ENCODE measurements at places on chromosomes 11 and 22.

- no peak for DNase-seq
These were observed 19.4 kb upstream of the MALAT1 start for GRCh38 chr11:65479184-65480145.

- no peak for DNase-seq
These were observed 46.2 kb downstream of the MACROD1 start for GRCh38 chr11:64119700-64120099.

DNA sequence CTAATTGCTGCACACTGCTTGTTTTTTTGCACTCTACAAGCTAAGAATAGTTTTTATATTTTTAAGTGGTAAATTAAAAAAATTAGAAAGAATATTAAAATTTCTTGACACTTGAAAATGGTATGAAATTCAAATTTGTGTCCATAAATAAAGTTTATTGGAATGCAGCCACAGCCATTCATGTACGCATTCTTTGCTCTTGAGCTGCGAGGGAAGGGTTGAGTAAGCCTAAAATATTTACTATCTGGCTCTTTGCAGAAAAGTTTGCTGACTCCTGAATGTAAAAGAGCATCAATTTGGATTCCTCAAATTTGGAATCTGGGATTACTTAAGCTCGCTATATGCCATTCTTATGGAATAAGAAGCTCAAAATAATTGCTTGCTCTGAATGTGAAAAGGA, 3.4 kb upstream of the ADAMTS8 start:
- DNase-seq: no peak

DNA sequence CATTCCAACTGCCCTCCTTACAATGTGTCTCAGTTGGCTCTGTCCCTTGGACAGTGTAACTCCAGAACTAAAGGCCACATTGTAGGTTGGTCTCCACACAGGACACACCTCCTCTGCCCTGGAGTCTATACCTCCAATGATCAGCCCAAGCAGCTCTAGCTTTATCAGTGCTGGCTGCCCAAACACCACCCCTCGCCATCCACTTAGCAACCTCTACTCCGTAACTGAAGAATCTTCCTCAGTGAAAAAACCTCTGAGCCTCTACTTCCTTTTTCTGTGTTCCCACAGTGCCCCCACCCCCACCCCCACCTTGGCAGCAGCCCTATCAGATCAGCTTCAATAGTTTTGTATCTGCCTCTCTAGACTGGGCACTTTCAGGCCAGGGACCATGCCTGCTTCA, 33.4 kb downstream of the SERPINH1 start:
- DNase-seq: no peak

DNA sequence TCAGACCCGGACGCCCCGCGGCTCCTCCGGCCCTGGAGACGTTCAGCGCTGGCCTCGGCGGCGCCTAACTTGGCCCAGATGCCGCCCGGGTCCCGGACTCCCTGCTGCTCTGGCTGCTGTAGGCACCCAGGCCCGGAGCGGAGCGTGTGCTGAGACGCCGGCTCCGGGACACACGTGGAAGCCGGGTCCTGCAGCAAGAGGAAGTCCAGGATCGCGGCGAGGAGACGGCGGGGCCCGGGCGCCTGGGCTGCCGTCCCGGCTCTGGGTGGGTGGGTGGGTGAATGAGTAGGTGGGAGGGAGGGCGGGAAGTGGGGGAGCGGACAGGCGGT, 223 bp downstream of the WT1 start:
- no peak for DNase-seq

- no peak for DNase-seq
These were observed 14.0 kb downstream of the SGSM1 start for GRCh38 chr22:24819911-24820461.

GRCh38 chr11:38130976-38131375, 1532.9 kb upstream of the RAG2 start:
- DNase-seq: no peak

- DNase-seq: no peak
These were observed 35.2 kb upstream of the P2RY2 start for GRCh38 chr11:73182824-73183321.

GRCh38 chr11:96051820-96052219, 127.9 kb upstream of the MTMR2 start:
- DNase-seq: no peak

- DNase-seq: no peak
These were observed 22.7 kb downstream of the CBX7 start for GRCh38 chr22:39129746-39130145.

DNA sequence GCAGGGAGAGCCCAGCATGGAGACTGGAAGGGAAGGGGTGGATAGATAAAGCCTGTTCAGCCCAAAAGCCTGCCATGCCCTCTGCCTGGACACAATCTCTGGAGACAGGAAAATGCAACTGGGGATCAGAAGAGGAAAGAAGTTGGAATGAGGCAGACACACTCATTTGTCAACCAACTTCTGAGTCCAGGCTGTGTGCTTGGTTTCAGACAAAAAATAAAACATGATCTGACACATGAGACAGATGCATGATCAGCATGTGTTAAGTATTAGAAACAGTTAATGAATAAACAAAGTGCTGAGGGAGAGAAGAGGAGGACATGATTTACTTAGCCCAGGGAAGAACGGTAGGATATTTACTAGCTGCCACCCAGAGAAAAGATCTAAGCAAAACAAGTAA, 839 bp downstream of the LRRN4CL start:
- DNase-seq: no peak

DNA sequence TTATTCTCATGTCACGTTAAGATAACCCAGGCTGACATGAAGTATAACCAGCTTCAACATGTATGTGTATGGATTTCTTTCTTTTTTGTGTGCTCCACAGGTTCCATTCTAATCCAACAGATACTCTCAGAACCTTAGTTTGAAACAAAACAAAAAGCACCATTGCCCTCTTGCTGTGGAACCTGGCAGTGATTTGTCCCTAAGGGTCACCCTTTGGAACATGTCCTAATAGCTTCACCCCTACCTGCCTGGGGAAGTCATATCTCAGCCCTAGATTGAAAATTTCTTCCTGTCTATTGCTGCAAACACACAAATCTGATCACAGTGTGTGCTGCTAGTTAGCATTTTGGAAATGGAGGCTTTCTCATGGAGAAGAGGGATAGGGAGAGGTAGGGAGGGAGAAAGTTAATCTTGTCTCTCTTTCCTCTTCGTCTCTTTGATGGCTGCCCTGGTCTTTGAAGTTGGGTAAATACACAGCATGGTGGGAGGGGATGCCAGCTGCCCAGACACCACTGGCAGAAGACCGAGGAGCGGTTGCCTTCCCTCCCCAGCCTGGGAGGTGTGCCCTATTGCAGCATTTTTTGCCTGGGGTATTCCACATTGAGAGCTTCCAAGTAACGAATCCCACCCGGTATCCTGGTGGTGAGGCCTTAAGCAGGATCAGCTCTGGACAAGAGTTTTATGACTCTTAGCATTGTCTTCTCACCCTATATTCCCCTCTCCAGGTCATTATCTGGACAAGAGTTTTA, 11.6 kb upstream of the CADM1 start:
- no peak for DNase-seq

GRCh38 chr11:1117992-1118391, 39.8 kb upstream of the MUC5AC start:
- no peak for DNase-seq

- DNase-seq: no peak
These were observed 242.0 kb downstream of the TENM4 start for GRCh38 chr11:79198898-79199250.
